Thoracic aorta (tissue), 2 donors: ENCODE measurements at places on chromosomes 2 and 18.

DNA sequence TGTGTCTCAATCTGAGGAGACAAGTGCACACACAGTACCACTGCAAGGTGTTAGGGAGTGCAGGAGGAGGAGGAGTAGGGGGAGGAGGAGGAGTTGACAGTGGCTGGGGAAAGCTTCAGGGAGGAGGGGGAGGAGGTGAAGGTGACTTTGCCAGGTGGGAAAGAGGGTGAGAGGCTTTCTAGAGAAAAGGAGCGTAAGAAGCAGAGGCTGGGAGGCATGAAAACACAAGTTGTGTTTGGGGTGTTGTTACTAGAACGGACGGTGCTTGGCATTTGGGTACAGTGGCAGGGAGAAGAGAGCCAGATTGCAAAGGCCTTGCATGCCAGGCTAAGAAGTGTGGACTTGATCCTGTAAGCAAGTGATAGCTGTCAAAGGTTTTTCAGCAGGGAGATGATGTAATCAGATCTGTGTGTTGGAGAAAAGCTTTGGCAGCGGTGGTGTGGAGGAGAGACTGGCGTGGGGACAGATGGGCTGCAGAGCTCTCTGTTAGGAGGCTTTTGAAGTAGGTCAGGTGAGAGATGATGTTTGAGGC is 16.2 kb downstream of the TANC1 start:
- H3K27me3 ChIP-seq = no peaks in the 10 kb centered on the region

DNA sequence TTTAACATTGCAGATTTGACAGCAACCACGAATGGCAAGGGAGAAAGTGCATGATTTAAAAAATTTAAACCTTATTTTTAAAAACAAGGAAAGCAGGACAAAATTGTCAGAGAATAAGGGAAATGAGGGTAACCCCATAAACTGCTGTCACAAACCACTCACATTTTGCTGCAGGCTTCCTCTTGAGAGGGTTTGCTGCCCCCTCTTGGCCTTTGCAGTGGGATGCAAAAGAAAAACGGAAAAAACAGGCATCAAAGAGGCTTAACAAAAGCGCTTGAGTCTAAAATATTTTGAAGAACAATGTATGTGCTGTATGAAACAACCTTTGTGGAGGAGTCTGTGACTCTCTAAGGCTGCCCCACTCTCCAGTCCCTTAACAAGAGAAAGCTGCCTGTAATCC is 91.6 kb downstream of the TMX3 start:
- DNase-seq = no peak
- no peak overlapping the region for H3K27ac ChIP-seq
- no peak overlapping the region for H3K4me3 ChIP-seq
- H3K36me3 ChIP-seq = no peaks in the 10 kb centered on the region
- H3K27me3 ChIP-seq = no peaks in the 10 kb centered on the region
- no peaks in the 10 kb centered on the region for H3K4me1 ChIP-seq

- H3K36me3 ChIP-seq = no peaks in the 10 kb centered on the region
- peaks cover 14% of the 10 kb centered on the region for H3K4me1 ChIP-seq
- no peak for DNase-seq
Measured at GRCh38 chr18:23281626-23282436, 146.5 kb downstream of the CABLES1 start.

DNA sequence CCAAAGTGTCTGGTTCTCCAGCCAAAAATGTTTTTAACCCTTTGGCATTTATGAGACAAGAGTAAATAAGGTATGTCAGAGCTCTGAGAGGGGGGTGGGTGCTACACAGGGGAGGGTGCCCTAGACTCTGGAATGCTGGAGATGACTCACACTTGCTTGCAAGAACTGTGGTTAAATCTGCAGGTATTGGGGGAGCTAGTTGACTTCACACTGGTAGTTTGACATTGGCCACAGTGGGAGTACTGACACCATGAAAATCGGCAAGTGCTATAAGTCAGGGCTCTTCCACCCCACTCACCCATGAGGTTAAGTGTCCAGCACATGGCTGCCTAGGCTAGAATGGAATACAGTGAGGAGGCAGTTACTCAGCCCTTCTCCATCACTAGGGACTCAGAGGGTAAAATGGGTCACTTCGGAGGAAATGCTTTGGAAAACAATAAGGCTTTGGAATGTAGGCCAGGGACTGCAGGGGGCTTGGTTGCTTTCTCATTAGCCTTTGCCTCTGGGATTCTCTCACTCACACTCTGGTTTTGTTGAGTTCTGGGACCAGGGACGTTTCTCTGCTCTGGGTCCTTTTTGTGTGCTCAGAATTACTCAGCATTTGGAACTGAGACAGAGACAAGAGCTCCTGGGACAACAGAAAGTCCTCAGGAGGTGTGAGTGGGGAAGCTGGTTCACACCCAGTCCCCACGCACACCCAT is 91.6 kb downstream of the ACKR3 start:
- H3K4me1 ChIP-seq = peaks cover 17% of the 10 kb centered on the region
- H3K27ac ChIP-seq = no peak overlapping the region
- no peak for DNase-seq
- no peaks in the 10 kb centered on the region for H3K36me3 ChIP-seq
- H3K27me3 ChIP-seq = no peaks in the 10 kb centered on the region
- H3K4me3 ChIP-seq = no peak overlapping the region

DNA sequence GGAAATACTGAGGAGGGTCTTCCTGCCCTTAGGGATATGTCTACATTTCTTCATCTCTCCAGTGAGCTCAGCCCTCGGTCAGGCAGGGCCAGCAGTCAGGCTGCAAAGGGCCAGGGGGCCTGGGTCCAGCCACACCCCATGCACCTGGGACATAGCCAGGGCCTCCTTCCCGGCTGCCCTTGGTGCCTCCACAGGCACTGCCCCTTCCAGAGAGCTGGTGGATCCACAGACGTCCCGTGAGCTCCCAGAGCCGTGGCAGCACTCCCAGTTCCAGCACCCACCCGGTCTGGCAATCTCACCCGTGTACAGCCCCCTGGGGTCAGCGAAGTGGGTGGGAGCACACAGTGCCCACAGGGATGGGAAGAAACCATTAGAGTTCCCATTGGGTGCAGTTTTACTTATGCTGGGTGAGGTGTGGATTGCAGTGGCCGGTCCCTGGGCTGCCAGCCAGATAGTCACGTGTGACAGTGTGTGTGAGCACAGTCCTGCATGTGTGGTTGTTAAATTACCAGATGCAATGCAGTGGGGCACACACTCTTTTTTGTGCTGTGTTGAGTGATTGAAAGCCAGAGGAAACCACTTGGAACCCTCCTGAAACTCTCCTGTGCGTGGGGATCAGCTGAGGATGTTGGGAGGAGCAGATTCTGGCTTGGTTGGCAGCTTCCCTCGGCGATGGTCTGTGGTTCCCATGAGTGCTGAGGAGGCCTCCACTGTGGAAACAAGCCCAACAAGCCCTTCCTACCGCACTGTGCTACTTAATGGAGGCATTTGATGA is 131.0 kb downstream of the SNTG2 start:
- H3K4me3 ChIP-seq = no peak overlapping the region
- no peaks in the 10 kb centered on the region for H3K4me1 ChIP-seq
- no peak for DNase-seq
- no peak overlapping the region for H3K27ac ChIP-seq
- no peaks in the 10 kb centered on the region for H3K36me3 ChIP-seq
- no peaks in the 10 kb centered on the region for H3K27me3 ChIP-seq

GRCh38 chr2:26302846-26303245 is 43.1 kb upstream of the SELENOI start:
- H3K27ac ChIP-seq = no peak overlapping the region
- no peaks in the 10 kb centered on the region for H3K27me3 ChIP-seq
- peaks cover 6% of the 10 kb centered on the region for H3K4me1 ChIP-seq
- H3K36me3 ChIP-seq = no peaks in the 10 kb centered on the region
- no peak overlapping the region for H3K4me3 ChIP-seq

- no peaks in the 10 kb centered on the region for H3K36me3 ChIP-seq
- H3K27me3 ChIP-seq = no peaks in the 10 kb centered on the region
- DNase-seq = no peak
Measured at GRCh38 chr2:157625296-157625695, 3.4 kb downstream of the ACVR1C start.

DNA sequence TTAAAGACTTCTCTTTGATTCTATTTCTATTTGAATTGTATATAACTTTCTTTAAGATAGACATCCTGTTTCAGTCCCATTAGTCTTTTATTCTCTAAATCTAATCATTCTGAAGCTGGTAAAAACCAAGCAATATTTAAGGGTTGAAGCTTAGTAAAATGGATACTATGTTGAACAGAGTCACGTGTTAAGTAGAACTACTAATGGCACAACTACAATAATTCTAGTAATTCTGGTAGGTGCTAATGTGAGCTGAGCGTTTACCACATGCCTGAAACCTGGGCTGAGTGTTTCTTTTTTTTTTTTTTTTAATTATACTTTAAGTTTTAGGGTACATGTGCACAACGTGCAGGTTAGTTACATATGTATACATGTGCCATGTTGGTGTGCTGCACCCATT is 8.9 kb upstream of the AFF3 start:
- no peaks in the 10 kb centered on the region for H3K4me1 ChIP-seq
- no peak overlapping the region for H3K27ac ChIP-seq
- no peak for DNase-seq
- H3K4me3 ChIP-seq = no peak overlapping the region

GRCh38 chr2:16939771-16940170 is 274.1 kb upstream of the CYRIA start:
- H3K27me3 ChIP-seq = no peaks in the 10 kb centered on the region
- DNase-seq = no peak
- no peak overlapping the region for H3K4me3 ChIP-seq
- no peaks in the 10 kb centered on the region for H3K4me1 ChIP-seq
- no peak overlapping the region for H3K27ac ChIP-seq

DNA sequence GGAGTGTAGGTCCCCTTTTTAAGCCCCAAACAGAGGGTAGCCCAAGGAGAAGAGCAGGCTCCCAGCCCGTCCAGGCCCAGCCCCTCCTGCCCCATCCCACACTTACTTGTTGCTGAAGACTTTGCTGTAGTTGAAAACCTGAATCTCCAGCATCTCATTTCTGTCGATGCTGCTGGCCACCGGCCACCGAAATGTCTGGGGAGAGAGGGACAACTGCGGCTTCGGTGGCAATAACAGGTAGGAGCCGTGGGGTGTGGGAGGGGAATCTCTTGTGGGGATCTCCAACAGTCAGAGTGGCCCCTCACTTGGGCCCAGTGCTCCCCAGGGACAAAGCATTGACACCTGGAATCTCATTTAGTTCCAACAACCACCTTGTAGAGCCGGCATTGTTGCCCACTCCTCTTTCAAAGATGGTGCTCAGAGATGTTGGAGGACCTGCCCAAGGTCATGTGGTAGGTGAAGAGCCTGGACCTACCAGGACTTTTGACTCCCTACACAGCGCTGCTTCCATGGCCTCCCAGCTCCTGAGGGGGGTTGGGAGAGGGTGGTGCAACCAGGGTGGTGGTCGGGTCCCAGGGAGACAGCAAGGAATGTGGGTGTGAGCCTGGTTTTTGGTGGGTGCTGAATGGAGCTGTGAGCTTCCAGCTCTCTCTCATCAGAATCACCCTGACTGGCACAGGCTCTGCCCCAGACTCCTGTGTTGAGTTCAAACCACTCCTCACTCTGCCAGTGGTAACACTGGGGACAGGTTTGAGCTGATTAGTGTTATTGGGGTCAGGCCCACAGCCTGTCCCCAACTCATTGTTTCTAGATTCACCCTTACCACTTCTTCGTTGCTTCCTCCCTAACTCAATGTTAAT is 50.0 kb upstream of the OTOF start:
- no peaks in the 10 kb centered on the region for H3K27me3 ChIP-seq
- DNase-seq = no peak
- no peak overlapping the region for H3K27ac ChIP-seq
- no peak overlapping the region for H3K4me3 ChIP-seq
- no peaks in the 10 kb centered on the region for H3K36me3 ChIP-seq

DNA sequence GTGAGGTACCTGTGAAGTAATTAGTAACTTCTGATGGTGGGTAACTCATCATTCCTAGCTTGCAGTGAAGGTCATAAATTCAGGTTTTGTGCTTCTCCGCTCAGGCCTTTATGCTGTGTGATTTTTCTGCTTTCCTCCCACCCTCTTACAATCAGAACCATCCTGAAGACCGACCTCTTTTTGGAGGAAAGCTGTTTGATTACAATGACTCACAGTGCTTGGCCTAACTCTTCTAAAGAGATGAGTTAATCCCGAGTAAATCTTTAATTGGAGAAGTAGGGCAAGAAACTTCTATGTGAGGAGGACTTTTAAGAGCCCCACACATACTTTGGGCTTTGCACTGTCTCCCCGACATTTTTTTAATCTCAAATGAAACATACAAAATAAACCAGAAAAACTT is 53.1 kb downstream of the TTC27 start:
- no peak overlapping the region for H3K27ac ChIP-seq
- DNase-seq = no peak
- H3K27me3 ChIP-seq = no peaks in the 10 kb centered on the region
- H3K4me1 ChIP-seq = peaks cover 10% of the 10 kb centered on the region
- H3K4me3 ChIP-seq = no peak overlapping the region
- no peaks in the 10 kb centered on the region for H3K36me3 ChIP-seq

DNA sequence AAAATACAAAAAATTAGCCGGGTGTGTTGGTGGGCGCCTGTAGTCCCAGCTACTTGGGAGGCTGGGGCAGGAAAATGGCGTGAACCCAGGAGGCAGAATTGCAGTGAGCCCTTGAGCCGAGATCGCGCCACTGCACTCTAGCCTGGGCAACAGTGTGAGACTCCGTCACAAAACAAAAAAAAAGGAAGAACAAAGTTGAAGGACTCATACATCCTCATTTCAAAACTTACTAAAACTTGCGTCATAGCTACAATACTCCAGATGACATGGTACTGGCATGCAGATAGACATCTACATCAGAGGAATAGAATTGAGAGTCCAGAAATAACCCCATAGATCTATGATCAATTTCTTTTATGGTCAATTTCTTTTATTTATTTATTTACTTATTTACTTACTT is 13.6 kb upstream of the CYP27C1 start:
- H3K4me3 ChIP-seq = no peak overlapping the region
- no peak overlapping the region for H3K27ac ChIP-seq
- no peak for DNase-seq

- no peaks in the 10 kb centered on the region for H3K4me1 ChIP-seq
- no peak overlapping the region for H3K4me3 ChIP-seq
- H3K27me3 ChIP-seq = no peaks in the 10 kb centered on the region
- no peak for DNase-seq
- no peaks in the 10 kb centered on the region for H3K36me3 ChIP-seq
Measured at GRCh38 chr2:190477661-190478454, 56.7 kb downstream of the NEMP2 start.

- no peak for DNase-seq
- H3K4me3 ChIP-seq = peak overlapping the region; percentile 93
- peaks cover 39% of the 10 kb centered on the region for H3K4me1 ChIP-seq
- H3K27me3 ChIP-seq = no peaks in the 10 kb centered on the region
- H3K36me3 ChIP-seq = peaks cover 13% of the 10 kb centered on the region
Measured at GRCh38 chr2:241636182-241637017, 558 bp downstream of the THAP4 start.

DNA sequence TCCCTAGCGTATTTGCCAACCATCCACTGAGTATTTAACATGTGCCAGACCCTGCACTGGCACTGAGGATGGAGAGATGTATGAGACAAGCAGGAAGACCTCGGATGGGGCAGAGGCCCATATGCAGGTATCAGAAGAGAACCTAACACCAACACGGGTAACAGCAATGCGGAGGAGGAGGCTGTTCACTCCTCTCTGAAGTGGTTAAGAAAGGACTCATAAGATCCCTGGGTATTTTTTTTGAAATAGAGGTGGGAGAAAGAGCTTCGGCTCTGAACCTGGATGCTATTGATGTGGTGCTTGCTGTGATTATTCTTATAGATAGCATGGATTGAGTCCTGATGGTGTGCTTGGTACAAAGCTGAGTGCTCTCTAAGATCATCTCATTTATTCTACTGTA is 418.3 kb downstream of the LPIN1 start:
- DNase-seq = no peak
- no peaks in the 10 kb centered on the region for H3K27me3 ChIP-seq
- H3K4me1 ChIP-seq = peaks cover 10% of the 10 kb centered on the region
- H3K27ac ChIP-seq = no peak overlapping the region
